Stromal cell of bone marrow (primary cell): ENCODE measurements at places on chromosomes 7 and 10.

DNA sequence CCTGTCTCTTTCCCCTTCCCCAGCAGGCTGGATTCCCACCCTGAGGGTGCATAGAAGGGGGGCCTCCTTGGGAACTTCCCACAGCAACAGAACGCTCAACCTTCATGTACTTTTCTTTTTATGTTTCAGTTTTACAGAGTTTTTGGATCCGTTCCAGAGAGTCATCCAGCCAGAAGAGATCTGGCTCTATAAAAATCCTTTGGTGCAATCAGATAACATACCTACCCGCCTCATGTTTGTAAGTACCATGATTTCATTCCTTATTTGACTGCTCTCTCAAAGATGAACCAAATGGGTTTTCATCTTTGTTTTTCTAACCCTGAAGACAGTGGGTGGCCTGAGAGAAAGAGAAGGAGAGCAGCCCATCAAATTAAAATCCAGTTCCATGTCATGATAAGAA lies 46.7 kb downstream of the PLPP4 start:
- no peak for DNase-seq

DNA sequence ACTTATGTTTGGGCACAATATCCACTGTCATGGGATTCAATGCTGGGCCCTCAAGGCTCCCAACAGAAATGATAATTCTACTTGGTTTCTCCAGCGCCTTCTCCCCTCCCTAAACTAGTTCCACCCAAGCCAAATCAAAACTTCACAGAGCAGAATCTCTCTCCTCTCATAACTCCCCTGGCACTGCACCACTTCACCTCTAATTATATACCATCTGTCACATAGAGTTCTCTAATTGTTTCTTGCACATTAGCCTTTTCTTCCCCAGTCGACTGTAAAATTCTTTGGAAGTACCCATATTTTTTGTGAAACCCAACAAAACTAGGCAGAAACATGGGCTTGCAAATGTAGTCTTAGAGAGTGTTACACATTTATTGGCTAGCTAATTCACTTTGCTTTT lies 8.1 kb downstream of the SGMS1 start:
- no peak for DNase-seq

DNA sequence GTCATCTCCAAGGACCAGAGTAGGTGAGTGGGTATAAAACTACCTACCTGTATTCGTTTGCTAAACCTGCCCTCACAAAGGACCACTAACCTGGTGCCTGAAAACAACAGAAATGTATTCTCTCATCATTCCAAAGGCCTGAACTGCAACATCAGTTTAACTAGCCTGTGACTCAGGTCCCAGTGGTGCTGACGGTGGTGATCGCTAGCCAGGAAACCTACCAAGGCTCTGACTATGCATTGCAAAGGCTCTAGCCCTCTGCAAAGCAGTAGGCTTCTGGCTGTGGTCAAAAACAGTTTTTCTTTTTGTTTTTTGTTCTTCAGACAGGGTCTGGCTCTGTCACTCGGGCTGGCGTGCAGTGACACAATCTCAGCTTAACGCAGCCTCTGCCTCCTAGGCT lies 107.5 kb downstream of the NPTX2 start:
- peak; percentile 40 for DNase-seq

DNA sequence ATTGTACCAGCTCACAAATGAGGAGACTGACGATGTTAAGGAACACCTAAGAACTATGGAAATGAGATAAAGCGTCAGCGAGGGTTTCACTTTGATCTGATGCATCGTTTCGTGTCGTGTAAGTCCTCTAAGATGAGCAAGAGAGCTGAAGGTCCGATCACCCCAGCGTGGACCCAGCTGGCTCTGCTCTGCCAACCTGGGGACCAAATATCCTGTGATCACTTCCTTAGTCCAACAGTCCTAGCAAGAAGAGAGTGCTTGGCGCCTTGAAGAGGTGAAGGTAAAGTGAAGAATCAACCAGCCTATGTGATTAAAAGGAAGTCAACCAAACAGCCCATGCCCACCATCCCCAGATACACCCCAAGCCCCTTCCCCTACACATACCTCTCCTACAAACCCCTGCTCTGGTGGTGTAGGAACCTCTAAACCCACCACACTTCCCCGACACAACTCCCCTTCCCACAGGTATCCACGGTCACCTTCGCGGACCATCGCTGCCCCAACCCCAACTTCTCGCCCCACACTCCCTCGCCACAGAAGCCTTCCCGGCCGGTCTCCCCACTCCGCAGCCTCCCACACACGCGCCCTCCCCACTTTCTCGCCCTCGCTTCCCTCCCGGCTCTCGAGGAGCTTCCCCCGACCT lies 722 bp downstream of the UPF2 start:
- no peak for DNase-seq

DNA sequence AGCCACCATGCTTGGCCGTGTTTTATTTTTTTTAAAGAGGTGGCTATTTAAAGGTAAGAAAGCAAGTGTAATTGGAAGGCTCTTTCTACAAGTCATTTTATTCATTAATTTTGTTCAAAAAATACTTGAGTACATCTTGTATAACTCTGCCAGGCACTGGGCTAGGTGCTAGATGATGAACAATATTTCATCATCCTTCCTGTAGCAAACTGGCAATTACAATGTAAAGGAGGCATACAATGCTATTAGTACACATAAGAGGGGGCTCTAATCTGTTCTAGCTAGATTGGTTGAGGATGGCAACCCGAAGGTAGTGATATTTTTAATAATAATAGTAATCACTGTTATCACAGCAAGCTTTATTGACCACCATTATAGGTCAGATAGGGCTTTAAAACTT lies 215.5 kb upstream of the KLF14 start:
- DNase-seq: no peak

DNA sequence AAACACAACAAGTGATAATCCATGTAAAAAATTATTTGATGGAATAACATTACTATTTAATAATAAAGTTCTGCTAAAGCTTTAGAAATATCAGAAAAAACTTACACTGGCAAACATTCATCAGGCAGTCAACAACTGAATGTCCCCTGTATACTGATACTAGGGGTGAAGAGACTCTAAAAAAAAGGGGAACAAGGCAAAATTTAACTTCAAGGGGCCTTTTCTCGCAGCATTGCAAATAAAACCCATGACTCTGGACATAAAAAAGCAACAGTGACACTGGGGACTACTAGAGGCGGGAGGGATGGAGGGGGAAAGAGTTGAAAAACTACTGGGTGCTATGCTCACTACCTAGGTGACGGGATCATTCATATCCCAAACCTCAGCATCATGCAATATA lies 5.8 kb upstream of the IFRD1 start:
- no peak for DNase-seq

DNA sequence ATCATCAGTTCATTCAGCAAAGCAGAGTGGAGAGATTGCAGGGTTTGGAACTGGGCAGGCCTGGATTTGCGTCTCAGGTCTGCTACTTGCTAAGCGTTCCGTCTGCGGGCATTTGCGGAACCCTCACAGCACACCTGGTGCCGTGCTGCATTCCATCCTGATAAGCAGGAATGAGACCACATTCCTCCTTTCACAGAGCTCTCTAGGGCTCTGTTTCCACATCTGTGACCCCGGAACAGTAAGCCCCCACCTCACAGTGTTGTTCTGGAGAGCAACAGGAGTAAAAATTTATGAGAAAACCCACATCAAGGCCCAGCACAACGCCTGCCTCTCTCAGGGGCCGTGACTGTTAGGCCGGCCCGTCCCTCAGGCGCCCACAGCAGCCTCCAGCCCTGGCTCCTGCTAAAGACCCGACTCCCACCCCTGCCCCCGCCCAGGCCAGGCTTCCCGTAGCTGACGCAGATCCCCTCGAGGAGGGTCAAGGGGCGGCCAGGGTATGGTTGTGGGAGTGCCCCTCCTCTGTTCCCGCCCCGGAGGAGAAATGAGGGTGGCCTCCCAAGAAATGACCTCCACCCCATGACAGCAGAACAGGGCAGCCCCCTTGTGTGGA lies 128.9 kb downstream of the RGS10 start:
- DNase-seq: no peak

DNA sequence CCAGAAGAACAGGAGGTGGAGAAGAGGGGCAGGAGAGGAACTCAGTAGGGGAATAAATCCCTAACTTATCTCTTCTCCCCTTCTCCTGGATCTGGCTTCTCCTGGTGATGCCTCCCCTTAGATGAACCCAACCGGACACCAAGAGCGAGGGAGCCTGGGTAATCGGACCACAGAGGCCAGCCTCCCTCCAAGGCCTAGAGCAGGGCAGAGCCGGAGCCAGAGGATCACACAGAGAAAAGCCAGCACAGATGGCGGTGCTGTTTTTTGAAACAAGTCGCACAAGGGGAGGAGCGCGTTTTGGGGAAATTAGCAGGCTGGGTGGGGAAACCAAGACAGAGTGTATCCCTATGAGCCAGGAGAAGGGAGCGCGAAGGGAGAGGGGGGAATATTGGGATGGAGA lies 4.9 kb upstream of the SRRM3 start:
- DNase-seq: no peak

- no peak for DNase-seq
Measured at GRCh38 chr7:117319181-117319580, 3.7 kb downstream of the WNT2 start.

- no peak for DNase-seq
Measured at GRCh38 chr7:50206453-50207250, 97.9 kb upstream of the IKZF1 start.

- DNase-seq: no peak
Measured at GRCh38 chr10:34137201-34137600, 677.9 kb downstream of the PARD3 start.

DNA sequence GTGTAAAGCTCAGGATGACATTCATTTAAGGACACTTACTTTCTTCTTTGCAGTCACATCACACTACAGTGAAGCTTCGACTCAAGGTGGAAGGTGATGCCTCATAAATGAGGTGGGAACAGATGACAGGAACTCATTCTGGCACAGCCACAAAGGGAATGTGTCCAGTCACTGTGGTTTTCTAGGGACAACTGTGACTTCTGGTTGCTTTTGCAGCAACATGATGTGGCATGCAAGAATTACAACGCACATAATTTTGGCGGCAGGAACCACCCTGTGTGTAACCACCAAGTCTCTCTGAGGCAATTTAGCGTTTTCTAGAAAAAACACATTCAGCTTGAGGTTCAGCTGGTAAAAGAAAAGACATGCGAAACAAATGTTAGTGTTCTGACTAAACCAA lies 32.0 kb upstream of the FERD3L start:
- peak; percentile 11 for DNase-seq

DNA sequence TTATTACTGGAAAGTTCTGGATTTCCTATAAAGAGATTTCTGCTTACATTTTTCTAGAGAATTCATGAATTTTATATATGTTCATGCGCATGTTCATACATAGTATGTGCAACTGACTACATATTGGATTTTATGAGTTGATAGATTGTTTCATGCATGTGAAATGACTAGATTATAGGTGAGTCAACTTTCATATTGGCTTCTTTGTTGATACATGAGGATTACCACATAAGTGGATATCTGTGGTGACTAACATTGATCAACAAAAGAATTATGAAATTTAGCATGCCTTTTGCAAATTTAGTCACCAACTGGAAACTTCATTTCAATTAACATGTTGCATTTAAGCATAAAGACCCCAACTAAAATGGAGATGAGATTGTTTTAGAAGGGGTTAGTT lies 99.0 kb downstream of the GNAT3 start:
- no peak for DNase-seq

GRCh38 chr7:141151746-141152145 lies 77.9 kb downstream of the TMEM178B start:
- DNase-seq: no peak

DNA sequence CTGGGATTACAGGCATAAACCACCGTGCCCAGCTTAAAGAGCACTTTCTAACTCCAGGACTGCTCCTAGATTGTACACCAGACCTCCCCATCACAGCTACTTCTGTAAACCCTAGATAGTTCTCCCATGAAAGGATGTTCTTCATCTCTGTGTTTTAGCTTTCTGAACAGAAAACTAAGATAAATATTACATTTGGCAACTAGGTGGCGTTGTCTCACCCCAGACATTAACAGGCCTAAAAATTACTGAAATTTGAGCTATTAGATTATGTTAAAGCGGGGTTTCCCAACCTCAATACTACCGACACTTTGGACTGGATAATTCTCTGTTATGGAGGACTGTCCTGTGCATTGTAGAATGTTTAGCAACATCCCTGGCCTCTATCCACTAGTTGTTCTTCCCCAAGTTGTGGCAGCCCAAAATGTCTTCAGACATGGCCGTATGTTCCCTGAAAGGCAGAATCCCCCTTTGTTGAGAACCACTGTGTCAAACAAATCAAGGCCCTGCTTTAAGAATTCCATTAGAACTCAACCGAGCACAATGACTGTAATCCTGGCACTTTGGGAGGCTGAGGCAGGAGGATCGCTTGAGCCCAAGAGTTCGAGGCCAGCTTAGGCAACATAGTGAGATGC lies 19.1 kb downstream of the ATOH7 start:
- DNase-seq: no peak

DNA sequence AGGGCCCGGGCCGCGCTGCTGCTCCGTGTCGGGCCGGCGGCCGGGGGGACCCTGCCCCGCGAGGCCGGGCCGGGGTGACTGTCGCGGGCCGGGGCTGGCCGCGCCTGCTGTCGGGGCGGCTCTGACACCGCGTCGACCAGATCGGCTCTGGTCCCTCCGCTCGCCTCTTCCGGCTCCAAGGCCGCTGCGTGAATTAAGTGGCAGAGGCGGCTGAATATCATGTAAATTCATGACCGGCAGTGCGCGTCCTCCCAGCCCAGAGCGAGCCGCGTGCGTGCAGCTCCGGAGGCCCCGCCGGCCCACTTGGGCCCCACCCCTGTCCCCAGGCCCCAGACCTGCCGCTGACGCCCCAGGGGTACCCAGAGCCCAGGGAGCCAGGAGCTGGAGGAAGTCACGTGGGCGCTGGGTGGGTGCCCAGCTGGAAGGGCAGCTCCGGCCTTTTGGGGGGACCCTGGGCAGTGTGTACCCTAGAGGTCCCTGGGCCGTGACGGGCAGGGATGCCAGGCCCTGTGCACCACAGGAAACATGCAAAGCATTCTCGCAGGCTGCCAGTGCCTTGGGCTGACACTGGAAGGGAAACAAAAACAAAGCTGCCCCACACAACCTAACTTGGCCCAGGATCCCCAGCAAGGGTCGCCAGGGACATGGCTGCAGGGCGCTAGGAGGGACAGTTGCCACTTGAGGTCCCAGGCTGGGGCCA lies 584.0 kb upstream of the MKI67 start:
- no peak for DNase-seq

DNA sequence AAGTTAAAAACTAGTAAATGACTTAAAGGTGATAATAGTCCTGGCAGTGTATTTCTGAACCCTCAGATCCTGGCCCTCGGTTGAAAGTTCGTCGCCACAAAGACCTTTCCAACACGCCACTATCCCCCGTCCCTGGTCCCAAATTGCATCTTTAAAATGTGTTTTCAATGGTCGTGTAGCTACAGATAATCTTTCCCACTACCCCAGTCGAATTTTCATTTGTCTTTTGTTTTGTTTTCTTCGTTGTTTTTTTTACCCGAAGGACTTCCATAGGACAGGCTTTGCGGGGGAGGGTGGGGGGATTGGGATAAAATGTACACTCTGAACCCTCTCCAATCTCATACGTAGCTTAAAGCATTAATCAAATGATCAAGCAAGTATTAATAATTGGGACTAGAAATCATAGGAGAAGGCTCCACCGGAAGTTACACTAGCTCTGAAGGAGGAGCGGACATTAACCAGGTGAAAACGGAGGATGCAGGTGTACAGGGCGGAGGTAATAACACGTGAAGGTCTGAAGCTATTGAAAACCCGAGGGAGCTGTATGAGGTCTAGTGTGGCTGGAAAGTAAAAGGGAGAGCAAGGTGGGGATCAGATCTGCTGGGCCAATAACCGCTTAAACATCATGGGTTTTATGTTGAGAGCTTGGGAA lies 32.8 kb upstream of the PHF14 start:
- no peak for DNase-seq

- peak; percentile 83 for DNase-seq
Measured at GRCh38 chr7:134448356-134449229, 10.3 kb downstream of the AKR1B1 start.

- no peak for DNase-seq
Measured at GRCh38 chr7:128010391-128011127, 20.7 kb downstream of the LRRC4 start.
